Smooth muscle cell of the pulmonary artery (primary cell): ENCODE measurements at places on chromosomes 2 and 18. TPM values are rescaled to one million over a fixed set of nuclear protein-coding genes. Genes with fewer than 3 reads are reported as not detected.

The AMER3 gene
- total RNA-seq, result not detected in 2 replicates

The MTIF2 gene
- 27.1 and 32.8 TPM in 2 replicates for total RNA-seq

The CYP26B1 gene
- total RNA-seq, result 1.1 and 4.9 TPM in 2 replicates

The COL5A2 gene
- total RNA-seq, result 773 and 889 TPM in 2 replicates

The REG1B gene
- total RNA-seq, result not detected in 2 replicates

The DCTN1 gene
- 191 and 217 TPM in 2 replicates for total RNA-seq

The CCDC68 gene
- 4.4 and 15.1 TPM in 2 replicates for total RNA-seq

The OXER1 gene
- 0.13 TPM in 1 of 2 replicates, not detected in the other for total RNA-seq

The RIT2 gene
- not detected in 2 replicates for total RNA-seq

The B3GNT7 gene
- total RNA-seq, result 0.52 and 1.1 TPM in 2 replicates

The PECR gene
- total RNA-seq, result 14.0 and 17.8 TPM in 2 replicates

The DPY30 gene
- total RNA-seq, result 32.8 and 41.4 TPM in 2 replicates

The ERFE gene
- total RNA-seq, result 0.56 and 4.8 TPM in 2 replicates

The OTOS gene
- not detected in 2 replicates for total RNA-seq

The KANSL1L gene
- 20.2 and 20.5 TPM in 2 replicates for total RNA-seq

The CDK15 gene
- total RNA-seq, result 0.52 and 1.5 TPM in 2 replicates

The ADD2 gene
- not detected in 2 replicates for total RNA-seq

The HOXD12 gene
- not detected in 2 replicates for total RNA-seq

The RRM2 gene
- 5.6 and 9.8 TPM in 2 replicates for total RNA-seq

The CGREF1 gene
- 30.5 and 40.8 TPM in 2 replicates for total RNA-seq

The POLE4 gene
- 13.3 and 17.5 TPM in 2 replicates for total RNA-seq

The KIAA2012 gene
- not detected in 2 replicates for total RNA-seq

The NYAP2 gene
- not detected in 2 replicates for total RNA-seq

The INHBB gene
- total RNA-seq, result 0.03 and 0.52 TPM in 2 replicates
